ENCODE measurements at places on chromosomes 3 and 15. TPM values are rescaled to one million over a fixed set of nuclear protein-coding genes. Genes with fewer than 3 reads are reported as not detected.

DPH6 gene
- 13.9 TPM for total RNA-seq

- DNase-seq = no peak
These were observed 3.9 kb downstream of the SLC6A6 start for GRCh38 chr3:14406336-14406735.

DNA sequence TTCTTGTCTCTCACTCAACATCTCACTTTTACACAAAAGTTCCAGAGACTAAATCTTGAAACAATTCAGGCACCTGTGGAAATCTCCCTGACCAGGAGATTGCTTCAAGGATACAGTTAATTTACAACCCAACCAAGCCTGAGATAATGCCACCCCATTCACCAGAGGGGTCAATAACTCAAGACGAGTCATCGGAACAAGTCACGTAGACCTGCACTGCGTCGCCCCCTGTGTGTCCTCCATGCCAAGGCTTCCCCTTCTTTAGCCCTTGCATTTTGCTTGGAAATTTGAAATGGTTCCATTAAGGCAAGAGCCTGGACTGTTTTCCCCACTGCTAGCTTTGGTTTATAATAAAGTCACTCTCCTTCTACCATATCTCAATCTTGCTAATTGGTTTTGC lies 129.0 kb upstream of the NEO1 start:
- no peak for DNase-seq

- no peak for DNase-seq
These were observed 315.4 kb downstream of the OCA2 start for GRCh38 chr15:27783678-27784077.

Measured in left ventricle myocardium inferior (tissue), 1 donor.